MCF 10A (cell line): ENCODE measurements at places on chromosomes 11 and 22. TPM values are rescaled to one million over a fixed set of nuclear protein-coding genes. Genes with fewer than 3 reads are reported as not detected.

Gene EIF1AD
- 21.7 and 33.5 TPM in 2 replicates for total RNA-seq

Gene CYP2D6
- total RNA-seq = 2.0 and 3.5 TPM in 2 replicates

Gene MRGPRE
- total RNA-seq = not detected in 2 replicates

Gene LDHAL6A
- not detected in 2 replicates for total RNA-seq

Gene DEFB131B
- total RNA-seq = not detected in 2 replicates

Gene BCO2
- 0.93 TPM in 1 of 2 replicates, not detected in the other for total RNA-seq

Gene BBOX1
- 0.33 TPM in 1 of 2 replicates, not detected in the other for total RNA-seq

Gene RFPL2
- not detected in 2 replicates for total RNA-seq

Gene CCDC15
- total RNA-seq = 2.8 and 3.4 TPM in 2 replicates

Gene UBQLNL
- total RNA-seq = not detected in 2 replicates
